ENCODE measurements at places on chromosomes 3 and 15.

- DNase-seq = no peak
Observed at GRCh38 chr15:29355477-29355876, 85.9 kb upstream of the NSMCE3 start.

GRCh38 chr3:195250473-195251251 is 20.3 kb downstream of the XXYLT1 start:
- peak; percentile 49 for DNase-seq

DNA sequence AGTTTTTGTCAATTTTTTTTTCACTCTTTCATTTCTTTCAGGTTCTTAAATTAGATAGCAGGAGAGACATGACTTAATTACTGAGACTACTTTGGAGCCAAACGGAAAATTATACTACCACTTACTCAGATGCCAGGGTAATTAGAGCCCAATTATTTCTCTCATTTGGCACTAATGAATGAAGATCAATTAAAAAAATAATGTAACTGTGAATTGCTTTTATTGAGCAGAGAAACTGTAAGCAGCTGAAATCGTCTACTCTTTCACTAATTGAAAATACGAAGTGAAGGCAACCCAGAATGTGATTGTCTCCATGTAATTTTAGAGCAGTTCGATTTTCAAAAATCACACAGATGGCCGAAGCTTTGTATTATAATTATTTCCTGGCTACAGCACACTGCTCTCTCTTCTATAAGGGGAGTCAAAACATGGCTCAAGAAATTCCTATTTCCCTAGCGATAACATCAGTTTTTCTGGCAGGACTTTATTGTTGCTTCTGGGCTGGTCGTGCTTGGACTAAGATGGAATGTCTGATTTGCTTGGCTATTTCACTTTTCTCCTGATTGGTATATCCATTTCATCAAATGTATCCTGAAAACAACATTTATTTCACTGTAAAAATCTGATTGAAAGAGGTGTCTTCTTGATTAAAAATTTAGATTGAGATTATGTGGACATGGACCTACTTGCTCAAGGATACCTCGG is 55.8 kb upstream of the PDZRN3 start:
- DNase-seq = no peak

DNA sequence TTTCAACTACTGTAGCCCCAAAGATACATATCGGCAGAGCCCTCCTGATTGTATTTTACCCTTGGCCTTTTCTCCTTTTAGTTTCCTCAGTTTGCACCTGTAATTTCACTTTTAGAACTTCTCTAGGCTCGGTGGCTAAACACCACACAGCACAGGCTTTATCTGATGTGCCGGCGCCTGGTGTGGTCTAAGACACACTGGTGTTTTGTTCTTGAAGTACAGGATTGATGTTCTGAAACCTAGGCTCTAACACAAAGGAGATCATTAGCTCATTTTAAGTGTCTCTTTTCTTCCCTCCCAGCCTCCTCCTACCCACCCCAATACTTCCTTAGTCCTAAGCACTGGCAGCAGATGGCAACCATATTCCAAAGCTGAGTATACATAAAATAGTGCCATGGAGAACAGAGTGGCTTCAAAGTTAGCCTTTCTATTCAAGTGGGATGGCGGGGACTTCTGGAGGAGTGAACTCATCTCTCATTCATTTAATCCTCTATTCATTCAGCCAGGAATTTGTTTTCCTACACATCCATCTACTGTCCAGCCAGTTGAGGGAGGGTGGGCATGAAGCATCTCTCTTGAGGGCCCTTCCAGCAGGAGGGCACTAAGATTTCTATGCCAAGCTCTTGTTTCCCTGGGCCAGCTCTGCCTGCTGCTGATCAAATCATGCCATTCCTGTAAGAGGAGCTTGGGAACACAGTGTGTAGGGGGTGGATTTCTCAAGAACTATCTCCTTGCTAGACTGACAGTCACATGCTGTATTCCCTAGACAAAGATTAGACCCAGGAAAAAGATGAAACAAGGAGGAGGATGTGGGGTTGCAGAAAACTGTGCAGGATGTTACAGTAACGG is 71.2 kb downstream of the TIGIT start:
- peak; percentile 67 for DNase-seq

- no peak for DNase-seq
Observed at GRCh38 chr3:110955301-110955880, 116.2 kb upstream of the NECTIN3 start.
